Stomach (tissue), 19 donors: ENCODE measurements at places on chromosomes 1 and 21. TPM values are rescaled to one million over a fixed set of nuclear protein-coding genes. Genes with fewer than 3 reads are reported as not detected.

LCE3E gene
- total RNA-seq: not detected

DNA sequence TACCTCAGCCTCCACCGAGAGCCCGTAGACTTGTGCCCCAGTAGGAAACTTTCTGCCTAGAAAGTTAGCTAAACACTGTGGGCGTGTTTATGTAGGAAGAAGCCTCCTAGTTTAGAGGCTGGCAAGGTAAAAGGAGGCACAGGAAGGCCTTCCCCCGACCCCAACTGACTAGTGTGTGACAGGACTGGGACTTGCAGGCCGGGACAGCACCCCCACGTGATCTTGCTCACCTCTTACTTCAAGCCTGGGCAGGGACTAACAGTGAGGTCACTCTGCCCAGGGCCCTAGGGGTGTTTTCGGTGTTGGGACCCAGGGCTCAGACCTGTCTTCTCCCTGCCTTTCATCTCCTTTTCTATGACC is 392 bp upstream of the TAGLN2 start:
- no peak for DNase-seq
- H3K4me1 ChIP-seq: peaks cover 51% of the 10 kb centered on the region
- H3K4me3 ChIP-seq: peak overlapping the region; percentile 93
- no peaks in the 10 kb centered on the region for H3K36me3 ChIP-seq
- no peaks in the 10 kb centered on the region for H3K27me3 ChIP-seq

SPRR1B gene
- not detected for total RNA-seq

- H3K36me3 ChIP-seq: no peaks in the 10 kb centered on the region
- no peak for DNase-seq
Observed at GRCh38 chr1:66750577-66750976, 1.7 kb upstream of the DYNLT5 start.

DNA sequence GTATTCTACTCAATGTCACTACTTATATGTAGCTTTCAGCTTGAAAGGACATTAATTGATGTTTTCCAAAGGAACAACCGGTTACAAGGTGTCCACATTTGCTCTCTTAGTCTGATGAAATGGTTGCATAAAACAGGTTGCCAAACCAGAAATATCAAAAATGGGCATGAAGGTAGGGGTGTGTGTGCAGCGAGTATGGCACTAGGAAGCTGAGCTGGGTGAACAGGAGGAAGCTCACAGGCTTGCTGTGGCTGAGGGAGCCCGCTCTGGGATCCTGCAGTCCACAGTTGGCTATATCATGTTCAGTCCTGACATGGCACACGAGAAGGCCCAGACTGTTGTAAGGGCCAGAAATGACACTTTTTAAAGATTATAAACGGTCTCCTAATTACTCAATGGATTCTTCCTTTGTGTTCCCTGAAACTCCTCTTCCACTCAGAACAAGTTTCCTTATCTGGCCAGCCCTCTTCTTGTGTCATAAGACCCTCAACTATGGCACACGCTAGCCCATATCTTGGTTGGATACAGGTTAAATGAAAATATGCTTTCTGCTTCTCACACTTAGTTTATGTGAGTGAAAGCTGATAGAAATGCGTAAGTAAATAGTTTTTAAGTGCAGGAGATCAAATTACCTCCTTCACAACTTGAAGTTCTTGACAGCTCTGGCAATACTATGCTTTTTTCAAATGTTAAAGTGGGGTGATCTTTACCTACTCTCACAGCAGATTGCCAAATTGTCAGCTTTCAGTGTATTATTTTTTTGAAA is 201.5 kb downstream of the LMO4 start:
- no peak overlapping the region for H3K4me3 ChIP-seq
- H3K27ac ChIP-seq: no peak overlapping the region
- no peaks in the 10 kb centered on the region for H3K27me3 ChIP-seq
- H3K4me1 ChIP-seq: no peaks in the 10 kb centered on the region

- peaks cover 18% of the 10 kb centered on the region for H3K36me3 ChIP-seq
- DNase-seq: no peak
- H3K27ac ChIP-seq: no peak overlapping the region
- H3K4me3 ChIP-seq: no peak overlapping the region
- no peaks in the 10 kb centered on the region for H3K27me3 ChIP-seq
Observed at GRCh38 chr1:65049941-65050713, 83.8 kb upstream of the JAK1 start.

DNA sequence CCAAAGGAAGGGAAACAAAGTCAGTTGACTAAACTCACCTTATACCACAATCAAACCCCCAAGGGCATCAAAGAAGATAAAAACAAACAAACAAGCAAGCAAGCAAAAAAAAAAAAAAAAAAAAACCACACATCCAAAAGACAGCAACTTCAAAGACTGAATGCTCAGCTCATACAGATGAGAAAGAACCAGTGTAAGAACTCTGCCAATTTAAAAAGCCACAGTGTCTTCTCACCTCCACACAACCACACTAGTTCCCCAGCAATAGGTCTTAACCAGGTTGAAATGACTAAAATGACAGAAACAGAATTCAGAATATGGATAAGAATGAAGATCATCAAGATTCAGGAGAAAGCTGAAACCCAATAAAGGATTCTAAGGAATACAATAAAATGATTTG is 193.4 kb downstream of the FAF1 start:
- H3K4me3 ChIP-seq: no peak overlapping the region
- peaks cover 2% of the 10 kb centered on the region for H3K36me3 ChIP-seq
- no peaks in the 10 kb centered on the region for H3K4me1 ChIP-seq
- no peaks in the 10 kb centered on the region for H3K27me3 ChIP-seq
- no peak for DNase-seq
- H3K27ac ChIP-seq: no peak overlapping the region

AVPR1B gene
- total RNA-seq: not detected

CDK11A gene
- 46.2 TPM for total RNA-seq

DNA sequence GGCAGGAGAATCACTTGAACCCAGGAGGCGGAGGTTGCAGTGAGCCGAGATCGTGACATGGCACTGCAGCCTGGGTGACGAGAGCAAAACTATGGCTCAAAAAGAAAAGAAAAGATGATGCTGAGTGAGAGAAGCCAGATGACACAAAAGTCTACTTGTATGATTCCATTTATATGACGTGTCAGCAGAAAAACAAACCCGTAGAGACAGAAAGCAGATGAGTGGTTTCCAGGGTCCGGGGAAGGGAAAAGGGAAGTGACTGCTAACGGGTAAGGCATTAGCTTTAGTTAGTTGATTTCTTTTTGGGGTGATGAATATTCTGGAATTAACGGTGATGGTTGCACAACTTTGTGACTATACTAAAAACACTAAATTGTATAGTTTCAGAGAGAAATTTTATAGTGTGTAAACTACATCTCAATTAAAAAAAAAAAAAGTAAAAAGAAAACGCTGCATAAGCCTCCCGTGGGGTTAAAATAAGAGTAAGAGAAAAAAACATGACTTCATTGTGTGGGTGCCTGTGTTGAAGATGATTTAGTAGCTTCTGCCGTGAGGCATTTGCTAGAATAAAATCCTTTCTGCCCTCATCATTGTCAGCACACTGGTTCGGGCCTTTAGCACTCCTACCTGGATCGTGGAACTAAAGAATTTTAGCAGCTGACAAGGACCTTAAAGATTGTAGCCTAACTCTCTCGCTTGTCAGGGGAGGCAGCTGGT is 24.7 kb upstream of the ATP5PO start:
- peaks cover 17% of the 10 kb centered on the region for H3K4me1 ChIP-seq
- DNase-seq: no peak
